ENCODE measurements at places on chromosomes 3 and 15. TPM values are rescaled to one million over a fixed set of nuclear protein-coding genes. Genes with fewer than 3 reads are reported as not detected.
A peak's percentile ranks its signal among the peaks of the same experiment; 100 is the strongest.

ISLR2 gene
- total RNA-seq, result 0.31 TPM

CCR1 gene
- total RNA-seq, result 9.7 TPM

ATP13A4 gene
- total RNA-seq, result 114 TPM

TMEM212 gene
- 16.5 TPM for total RNA-seq

KBTBD12 gene
- 3.1 TPM for total RNA-seq

FAM107A gene
- total RNA-seq, result 83.6 TPM

DNA sequence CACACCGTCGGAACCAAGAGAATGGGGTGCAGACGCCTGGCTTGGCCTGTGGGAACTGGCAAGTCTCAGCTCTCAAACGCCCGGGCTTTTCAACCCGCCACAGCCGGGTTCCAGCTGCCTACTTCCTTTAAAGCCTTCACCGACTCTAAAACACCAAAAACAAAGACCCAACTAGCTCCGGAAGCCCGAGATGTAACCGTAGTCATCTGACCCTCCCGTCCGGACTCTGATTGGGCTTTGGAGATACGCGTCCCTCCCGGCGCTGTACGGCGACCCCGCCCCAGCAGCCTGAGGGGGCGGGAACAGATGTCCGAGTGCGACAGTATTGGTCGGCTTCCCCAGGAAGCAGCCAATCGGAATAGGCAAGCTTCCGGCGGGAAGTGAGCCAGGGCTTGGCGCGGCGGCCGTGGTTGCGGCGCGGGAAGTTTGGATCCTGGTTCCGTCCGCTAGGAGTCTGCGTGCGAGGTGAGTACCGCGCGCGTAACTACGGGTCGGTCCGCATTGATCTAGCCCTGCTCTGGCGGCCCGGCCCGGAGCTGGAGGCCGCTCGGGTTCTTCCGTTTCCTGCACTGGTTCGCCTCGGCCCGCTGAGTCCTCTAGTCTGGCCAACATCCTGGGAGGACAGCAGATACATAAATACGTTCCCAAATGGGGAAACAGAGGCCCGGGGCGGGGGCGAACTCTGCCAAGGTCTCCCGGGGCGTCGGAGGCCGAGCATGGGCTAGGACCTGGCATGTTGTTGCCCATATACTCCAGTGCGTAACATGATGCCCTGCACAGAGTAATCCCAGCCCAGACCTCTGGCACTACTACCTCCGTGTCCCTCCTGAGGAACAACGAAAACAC, at the start of gene BLM:
Gene BLM, plus strand, starts transcription at position 371 of the 846 bp plus-strand sequence. CDS start 30,047 bp downstream, outside the sequence.
- no peaks in the 10 kb centered on the region for H3K27me3 ChIP-seq
- peaks cover 3% of the 10 kb centered on the region for H3K4me1 ChIP-seq
- H3K27ac ChIP-seq, result peak within 1 kb of the TSS; percentile 97
- peak within 1 kb of the TSS; percentile 71 for H3K4me3 ChIP-seq
- peak; percentile 98 for DNase-seq
- H3K36me3 ChIP-seq, result no peaks in the 10 kb centered on the region

- H3K27ac ChIP-seq, result no peak overlapping the region
- peak; percentile 12 for DNase-seq
- peaks cover 58% of the 10 kb centered on the region for H3K36me3 ChIP-seq
Observed at GRCh38 chr15:41048397-41048796, 67.7 kb downstream of the INO80 start.

- H3K4me1 ChIP-seq, result peaks cover 7% of the 10 kb centered on the region
- H3K27ac ChIP-seq, result no peak overlapping the region
- DNase-seq, result no peak
- no peak overlapping the region for H3K4me3 ChIP-seq
- no peaks in the 10 kb centered on the region for H3K36me3 ChIP-seq
Observed at GRCh38 chr15:60540002-60540651, 61.2 kb upstream of the ICE2 start.

GRCh38 chr15:70799667-70800450, 36.5 kb upstream of the UACA start:
- no peaks in the 10 kb centered on the region for H3K36me3 ChIP-seq
- peaks cover 20% of the 10 kb centered on the region for H3K4me1 ChIP-seq
- peak; percentile 98 for DNase-seq

- DNase-seq, result no peak
- H3K27me3 ChIP-seq, result no peaks in the 10 kb centered on the region
- no peak overlapping the region for H3K4me3 ChIP-seq
- H3K36me3 ChIP-seq, result peaks cover 54% of the 10 kb centered on the region
- no peak overlapping the region for H3K27ac ChIP-seq
- no peaks in the 10 kb centered on the region for H3K4me1 ChIP-seq
Observed at GRCh38 chr3:51932471-51933370, 9.0 kb downstream of the RRP9 start.

- H3K36me3 ChIP-seq, result peaks cover 17% of the 10 kb centered on the region
- no peak overlapping the region for H3K4me3 ChIP-seq
- peak overlapping the region; percentile 94 for H3K27ac ChIP-seq
- DNase-seq, result no peak
Observed at GRCh38 chr15:85581495-85581894, 201.1 kb downstream of the AKAP13 start.

- no peaks in the 10 kb centered on the region for H3K27me3 ChIP-seq
- H3K36me3 ChIP-seq, result no peaks in the 10 kb centered on the region
- H3K4me1 ChIP-seq, result no peaks in the 10 kb centered on the region
- no peak overlapping the region for H3K4me3 ChIP-seq
- H3K27ac ChIP-seq, result no peak overlapping the region
Observed at GRCh38 chr3:196440041-196440537, 7.9 kb upstream of the UBXN7 start.

- H3K4me1 ChIP-seq, result no peaks in the 10 kb centered on the region
- no peak for DNase-seq
- H3K4me3 ChIP-seq, result no peak overlapping the region
- no peak overlapping the region for H3K27ac ChIP-seq
- H3K27me3 ChIP-seq, result no peaks in the 10 kb centered on the region
- no peaks in the 10 kb centered on the region for H3K36me3 ChIP-seq
Observed at GRCh38 chr15:76963596-76963995, 31.3 kb upstream of the PSTPIP1 start.

DNA sequence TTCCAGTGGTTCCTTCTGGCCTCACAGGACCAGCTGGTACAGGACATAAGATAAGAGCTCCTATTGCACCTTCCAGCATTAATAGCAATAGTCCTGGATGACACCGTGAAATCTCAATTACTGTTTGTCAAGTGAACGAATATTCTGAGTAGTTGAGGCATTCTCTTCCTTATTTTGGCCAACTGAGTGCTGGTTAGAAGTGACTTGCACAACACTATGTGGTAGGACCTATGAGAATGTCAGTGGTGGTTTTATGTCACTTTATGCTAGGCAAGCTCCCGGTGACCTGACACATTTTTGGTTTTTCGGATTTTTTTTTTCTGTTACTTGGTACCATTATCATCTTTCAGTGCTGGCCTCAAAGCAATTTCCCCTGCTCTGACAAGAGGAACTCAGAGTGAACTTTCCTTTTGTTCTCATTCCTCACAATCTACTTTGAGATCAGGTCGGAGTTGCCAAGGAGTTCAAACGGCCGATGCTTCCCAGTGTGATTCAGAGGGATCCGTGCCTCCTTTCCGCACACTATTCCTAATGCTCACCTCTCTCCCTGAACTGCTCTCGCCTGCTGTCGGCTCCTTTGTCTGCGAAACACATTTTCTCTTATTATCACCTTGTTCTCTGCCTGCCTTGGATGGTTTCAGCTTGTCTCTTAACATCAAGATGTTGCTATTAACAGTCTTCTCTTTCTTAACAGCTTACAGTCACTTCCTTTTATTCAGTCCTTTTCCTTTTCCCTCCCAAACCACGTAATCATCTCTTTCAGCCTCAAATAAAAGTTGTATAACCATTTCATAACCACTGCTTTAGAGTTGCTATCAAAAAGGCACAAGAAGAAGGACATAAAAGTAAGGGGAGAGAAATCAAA, 35.8 kb downstream of the QTRT2 start:
- peak overlapping the region; percentile 39 for H3K27ac ChIP-seq
- H3K27me3 ChIP-seq, result no peaks in the 10 kb centered on the region
- no peak for DNase-seq
- H3K36me3 ChIP-seq, result no peaks in the 10 kb centered on the region

DNA sequence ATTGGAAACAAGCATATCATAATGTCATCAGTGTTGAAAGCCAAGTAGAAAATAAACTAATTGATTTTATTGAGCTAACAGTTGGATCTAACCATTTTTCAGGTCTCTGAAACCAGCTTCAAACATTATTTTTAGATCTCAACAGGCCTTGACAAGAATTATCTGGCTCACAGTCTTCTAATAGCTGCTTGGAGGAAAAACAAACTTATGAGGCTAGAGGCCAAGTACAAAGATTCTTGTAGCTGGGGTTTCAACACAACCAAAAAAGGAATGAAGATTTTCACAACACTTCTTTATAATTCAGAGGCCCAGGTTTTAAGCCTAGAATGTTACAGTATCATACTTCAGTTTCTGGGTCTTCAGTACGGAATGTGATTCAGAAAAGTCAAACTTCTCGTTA, 3.7 kb downstream of the SETMAR start:
- H3K27me3 ChIP-seq, result no peaks in the 10 kb centered on the region
- peak; percentile 89 for DNase-seq
- no peaks in the 10 kb centered on the region for H3K36me3 ChIP-seq
- peaks cover 21% of the 10 kb centered on the region for H3K4me1 ChIP-seq
- peak overlapping the region; percentile 62 for H3K27ac ChIP-seq

GRCh38 chr3:52198643-52199608, 966 bp downstream of the ALAS1 start:
- DNase-seq, result no peak
- H3K4me3 ChIP-seq, result peak overlapping the region; percentile 91
- peaks cover 14% of the 10 kb centered on the region for H3K36me3 ChIP-seq
- H3K27me3 ChIP-seq, result no peaks in the 10 kb centered on the region

DNA sequence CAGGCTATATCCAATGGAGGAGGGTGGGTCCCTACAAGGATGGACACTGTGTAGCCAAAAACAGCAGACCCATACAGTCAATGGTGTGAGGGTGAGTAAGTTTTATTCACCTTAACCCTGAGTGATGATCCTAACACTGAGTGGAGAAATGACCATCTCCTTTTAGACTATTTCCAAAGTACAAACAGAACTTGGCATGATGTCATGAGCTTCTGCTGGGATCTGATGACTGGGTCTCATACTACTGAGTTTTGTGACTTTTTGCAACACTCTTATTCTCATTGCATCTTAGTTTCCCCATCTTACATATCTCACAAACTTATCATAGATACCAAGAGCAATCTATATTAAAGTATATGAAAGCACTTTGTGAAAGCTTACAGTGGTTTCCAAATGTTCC, 330.3 kb upstream of the CFAP20DC start:
- H3K27ac ChIP-seq, result no peak overlapping the region
- no peak for DNase-seq
- H3K36me3 ChIP-seq, result no peaks in the 10 kb centered on the region
- no peaks in the 10 kb centered on the region for H3K27me3 ChIP-seq

DNA sequence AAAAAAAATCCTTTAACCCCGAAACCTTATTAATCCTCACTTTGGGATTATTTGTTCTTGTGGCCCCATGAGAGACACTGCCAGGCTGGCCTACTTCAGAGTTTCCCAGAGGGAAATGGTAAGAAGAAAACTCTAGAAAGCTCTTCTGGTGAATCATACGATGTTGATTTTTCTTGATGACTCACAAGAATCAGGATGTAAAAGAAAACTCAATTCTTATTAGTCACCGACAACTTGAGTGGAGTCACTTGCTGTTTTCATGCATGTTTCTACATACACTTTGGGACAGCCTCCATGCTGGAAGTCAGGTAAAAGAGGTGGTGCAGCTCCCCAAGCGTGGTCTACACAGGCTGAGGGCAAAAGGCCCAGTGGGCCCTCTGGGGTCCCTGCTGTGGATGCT, 42.8 kb downstream of the MYO5C start:
- peaks cover 10% of the 10 kb centered on the region for H3K4me1 ChIP-seq
- peak overlapping the region; percentile 64 for H3K27ac ChIP-seq
- H3K36me3 ChIP-seq, result no peaks in the 10 kb centered on the region
